Stimulated activated CD4-positive, alpha-beta T cell treated with anti-CD3 and anti-CD28 coated beads, Interleukin-1b, Interleukin-23, amount 100 ng/mL, for 1 hour (primary cell): ENCODE measurements at places on chromosomes 6 and 20.

GRCh38 chr6:89251170-89251569 is 34.0 kb upstream of the GABRR1 start:
- no peak for DNase-seq

GRCh38 chr20:9415426-9415825 is 99.0 kb upstream of the LAMP5 start:
- no peak for DNase-seq

- DNase-seq: no peak
Measured at GRCh38 chr6:3918469-3918868, 69.3 kb downstream of the FAM50B start.

- no peak for DNase-seq
Measured at GRCh38 chr6:118886641-118887040, 7.3 kb upstream of the ASF1A start.

DNA sequence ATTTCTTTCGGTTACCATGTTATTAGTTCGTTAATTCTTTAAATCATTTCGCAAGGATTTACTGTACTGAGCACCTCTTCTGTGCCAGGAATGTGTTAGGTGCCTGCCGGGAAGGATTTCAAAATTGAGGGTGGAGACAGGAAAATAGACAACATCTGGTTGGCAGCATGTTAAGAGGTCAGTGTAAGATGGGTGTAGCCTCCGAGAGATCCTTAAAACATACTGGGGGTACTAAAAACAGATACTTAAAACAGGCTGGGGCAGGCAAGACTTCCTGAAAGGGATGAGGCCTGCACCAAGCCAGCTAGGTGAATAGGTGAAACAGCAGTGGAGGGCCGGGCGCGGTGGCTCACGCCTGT is 178.0 kb upstream of the SGK1 start:
- DNase-seq: no peak

GRCh38 chr6:56933650-56934049 is 21.3 kb upstream of the BEND6 start:
- no peak for DNase-seq

- no peak for DNase-seq
Measured at GRCh38 chr6:43707767-43708166, 20.2 kb upstream of the MRPS18A start.

- DNase-seq: no peak
Measured at GRCh38 chr6:85866758-85867401, 224.2 kb upstream of the SYNCRIP start.

DNA sequence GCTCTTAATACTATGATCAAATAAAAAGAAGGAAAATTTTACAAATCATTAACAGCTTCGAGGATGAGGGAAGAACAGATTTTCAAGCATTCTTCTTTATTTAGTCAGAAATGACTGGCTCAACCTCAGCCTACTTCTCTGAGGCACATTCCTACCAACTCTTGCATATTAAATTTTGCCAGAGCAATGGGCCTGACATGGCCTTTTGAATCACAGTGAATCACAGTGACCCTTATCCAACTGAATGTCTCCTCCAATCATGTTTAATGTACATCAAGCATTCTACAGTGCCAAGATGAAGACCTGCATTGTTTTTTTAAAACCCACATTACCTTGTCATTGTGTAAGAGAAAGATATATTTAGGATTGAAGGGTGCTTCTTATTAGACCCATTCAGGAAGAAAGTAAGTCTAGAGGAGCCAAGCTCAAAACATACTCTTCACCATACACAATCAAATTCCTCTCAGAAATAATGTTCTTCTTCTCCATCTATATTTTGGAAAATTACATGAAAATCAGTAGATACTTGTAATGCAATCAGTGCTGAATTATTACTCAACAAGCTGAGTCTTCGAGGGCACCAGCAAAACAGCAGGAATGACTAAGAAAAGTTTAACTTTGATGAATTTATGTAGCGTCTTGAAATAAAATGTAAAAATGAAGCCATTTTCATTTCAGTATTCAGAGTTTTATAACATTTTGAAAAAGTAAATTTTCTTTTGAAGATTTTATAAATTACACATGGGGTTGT is 44.1 kb upstream of the MOXD1 start:
- DNase-seq: no peak

DNA sequence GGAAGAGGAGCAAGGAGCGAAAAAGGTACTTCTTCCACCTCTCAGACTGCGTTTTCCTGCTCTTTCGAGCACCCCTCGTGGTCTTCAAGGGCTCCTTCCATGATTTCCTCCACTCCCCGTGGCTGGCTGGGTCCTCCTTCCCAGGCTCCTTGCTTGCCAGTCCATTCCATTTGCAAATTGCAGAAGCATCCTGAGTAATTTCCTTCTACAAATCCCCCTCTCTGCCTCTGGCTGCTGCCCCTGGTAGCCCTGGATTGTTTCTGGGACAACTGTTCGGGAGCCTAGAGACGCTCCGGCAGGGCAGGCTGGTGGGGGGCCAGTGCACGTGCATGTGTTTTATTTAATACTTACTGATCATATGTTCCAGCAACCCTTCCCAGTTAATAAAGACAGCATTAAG is 173.1 kb downstream of the ZMYND8 start:
- no peak for DNase-seq

- DNase-seq: no peak
Measured at GRCh38 chr6:13910443-13910842, 14.3 kb upstream of the RNF182 start.

- no peak for DNase-seq
Measured at GRCh38 chr20:39067526-39068216, 105.5 kb downstream of the DHX35 start.

DNA sequence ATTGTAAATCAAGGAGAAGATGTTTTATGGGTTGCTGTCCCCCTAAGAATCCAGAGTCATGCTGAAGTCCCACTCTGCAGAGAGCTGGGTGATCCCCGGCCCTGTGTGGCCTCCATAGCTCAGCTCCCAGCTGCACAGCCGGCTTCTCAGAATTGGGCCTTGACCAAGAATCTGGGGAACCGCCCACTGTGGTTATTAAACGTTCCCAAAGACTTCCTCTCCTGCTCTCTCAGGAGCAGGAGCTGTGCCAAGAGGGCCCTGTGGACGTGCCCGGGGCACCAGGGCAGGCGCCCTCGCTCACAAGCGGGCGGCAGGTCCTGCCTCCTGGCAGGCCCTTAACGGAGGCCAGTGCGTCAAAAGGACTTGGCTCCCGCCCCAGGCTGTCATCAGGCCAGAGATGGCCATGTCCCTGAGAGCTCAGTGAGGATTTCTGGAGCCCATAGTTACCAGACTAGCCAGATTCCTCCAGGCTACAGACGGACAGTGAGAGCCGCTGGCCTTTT is 30.4 kb downstream of the ZC3H12D start:
- DNase-seq: no peak

- no peak for DNase-seq
Measured at GRCh38 chr20:53453076-53453475, 140.6 kb downstream of the ZNF217 start.

DNA sequence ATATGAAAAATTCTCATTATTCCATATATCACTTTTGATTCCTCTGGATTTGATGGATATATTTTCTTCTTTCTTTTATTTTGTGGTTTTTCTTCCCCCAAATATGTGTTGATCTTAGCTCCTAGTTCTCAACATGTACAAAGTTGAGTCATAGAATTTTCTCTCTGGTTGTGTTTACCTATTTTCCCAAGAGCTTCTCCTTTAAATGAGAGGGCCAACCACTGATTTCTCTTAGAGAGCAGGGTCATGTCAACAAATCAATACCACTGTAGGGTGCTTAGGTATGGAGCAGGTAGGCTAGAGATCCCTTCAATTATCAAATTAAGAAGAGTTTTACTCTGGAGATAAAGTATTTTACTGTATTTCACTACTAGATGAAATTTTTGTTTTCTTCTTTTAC is 145.7 kb downstream of the BMP5 start:
- DNase-seq: no peak

DNA sequence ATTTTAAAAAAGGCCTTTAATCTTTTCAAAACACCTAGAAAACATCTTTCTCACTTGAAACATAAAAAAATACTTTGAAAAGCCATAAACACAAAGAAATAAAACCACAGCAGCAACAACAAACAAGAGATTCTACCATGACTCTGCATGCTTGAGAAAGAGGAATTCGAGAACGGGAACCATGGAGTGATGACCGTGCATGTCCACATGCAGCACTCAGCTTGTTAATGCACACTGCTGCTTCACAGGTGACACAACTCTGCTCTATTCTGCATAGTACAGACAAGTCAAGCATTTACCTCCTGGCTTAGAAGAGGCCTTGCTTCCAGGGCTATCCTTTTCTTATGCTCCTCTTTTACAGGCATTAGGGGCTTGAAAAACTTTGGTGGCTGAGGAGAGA is 64.9 kb upstream of the NUP153 start:
- no peak for DNase-seq

DNA sequence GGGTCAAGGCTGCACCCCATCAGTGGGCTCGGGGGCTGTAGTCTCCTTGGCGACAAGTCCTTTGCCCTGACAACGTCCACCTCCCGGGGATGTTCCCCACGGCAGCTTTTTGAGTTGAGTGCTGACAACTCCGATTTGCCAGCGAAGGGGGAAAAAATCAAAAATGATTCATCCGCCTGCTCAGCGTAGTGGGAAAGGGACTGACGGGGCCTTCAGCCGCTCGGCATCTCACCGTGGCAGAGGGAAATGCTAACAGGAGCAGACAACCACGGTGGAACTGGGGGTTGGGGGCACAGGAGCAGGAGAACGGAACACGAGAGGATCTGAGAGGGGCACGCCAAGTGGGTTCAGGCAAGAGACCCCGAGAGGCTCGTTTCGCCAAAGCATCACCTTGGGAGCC is 173.7 kb downstream of the TFAP2C start:
- no peak for DNase-seq

GRCh38 chr20:60624066-60624465 is 628.0 kb upstream of the CDH4 start:
- no peak for DNase-seq

DNA sequence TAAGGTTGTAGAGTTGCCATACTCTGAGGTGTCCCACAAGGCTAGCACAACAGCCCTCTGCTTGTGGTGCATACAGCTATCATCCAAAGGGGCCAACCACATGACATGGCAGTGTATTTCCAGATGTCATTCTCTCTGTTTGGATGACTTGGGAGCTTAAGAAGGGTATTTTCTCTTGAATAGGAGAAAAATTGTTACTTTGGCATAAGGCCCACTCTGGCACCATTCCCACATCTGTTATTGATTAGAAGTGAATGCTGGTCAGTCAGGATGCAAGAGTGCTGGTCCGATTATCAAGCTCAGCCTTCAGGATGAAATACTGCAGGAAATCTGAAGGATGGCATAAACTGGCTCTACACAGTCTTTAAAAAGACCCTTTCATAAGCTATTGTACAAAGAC is 83.6 kb upstream of the C20orf144 start:
- DNase-seq: no peak

- DNase-seq: no peak
Measured at GRCh38 chr6:132537977-132538376, at the start of gene TAAR9. Gene TAAR9 (plus strand): TSS chr6:132538277. CDS start chr6:132538290, 13 bp downstream.

- DNase-seq: no peak
Measured at GRCh38 chr6:150535818-150536220, 63.9 kb upstream of the PLEKHG1 start.

DNA sequence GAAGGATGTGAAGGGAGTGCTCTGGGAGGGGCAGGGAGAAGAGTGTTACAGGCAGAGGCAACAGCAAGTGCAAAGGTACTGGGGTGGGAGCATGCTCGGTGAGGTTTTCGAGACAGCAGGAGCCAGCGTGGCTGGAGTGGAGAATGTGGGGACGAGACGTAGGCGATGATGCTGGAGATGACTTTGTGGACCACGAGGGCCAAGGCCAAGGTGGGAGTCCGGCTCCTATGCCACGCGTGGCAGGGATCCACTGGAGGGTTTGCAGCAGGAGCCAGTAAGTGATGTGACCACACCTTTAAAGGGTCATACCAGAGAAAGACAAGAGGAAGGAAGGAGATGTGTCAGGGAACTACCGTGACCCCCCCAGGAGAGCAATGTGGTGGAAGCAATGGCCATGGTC is 7.3 kb downstream of the PTGIS start:
- DNase-seq: no peak

GRCh38 chr6:54115966-54116365 is 4.7 kb downstream of the MLIP start:
- DNase-seq: no peak

DNA sequence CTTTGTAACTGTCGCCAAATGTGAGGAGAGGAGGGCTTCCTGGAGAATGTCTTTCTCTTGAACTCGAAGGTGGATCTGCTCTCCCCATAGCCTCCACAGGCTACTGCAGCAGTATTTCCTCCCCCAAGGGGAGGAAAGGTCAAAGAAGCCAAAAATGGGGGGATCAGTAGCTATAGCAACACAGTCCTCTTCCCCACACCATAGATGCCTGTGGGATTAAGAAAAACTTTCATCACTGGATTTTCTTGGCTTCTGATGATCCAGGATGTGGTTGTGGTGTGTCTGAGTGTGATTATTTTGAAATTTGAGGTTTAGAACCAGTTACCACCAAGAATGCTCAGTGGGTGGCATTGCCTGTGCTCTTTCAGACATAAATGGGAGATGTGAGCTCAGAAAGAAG is 140.1 kb upstream of the SPACA1 start:
- no peak for DNase-seq
